ENCODE measurements at places on chromosomes 3 and 15. TPM values are rescaled to one million over a fixed set of nuclear protein-coding genes. Genes with fewer than 3 reads are reported as not detected.

DNA sequence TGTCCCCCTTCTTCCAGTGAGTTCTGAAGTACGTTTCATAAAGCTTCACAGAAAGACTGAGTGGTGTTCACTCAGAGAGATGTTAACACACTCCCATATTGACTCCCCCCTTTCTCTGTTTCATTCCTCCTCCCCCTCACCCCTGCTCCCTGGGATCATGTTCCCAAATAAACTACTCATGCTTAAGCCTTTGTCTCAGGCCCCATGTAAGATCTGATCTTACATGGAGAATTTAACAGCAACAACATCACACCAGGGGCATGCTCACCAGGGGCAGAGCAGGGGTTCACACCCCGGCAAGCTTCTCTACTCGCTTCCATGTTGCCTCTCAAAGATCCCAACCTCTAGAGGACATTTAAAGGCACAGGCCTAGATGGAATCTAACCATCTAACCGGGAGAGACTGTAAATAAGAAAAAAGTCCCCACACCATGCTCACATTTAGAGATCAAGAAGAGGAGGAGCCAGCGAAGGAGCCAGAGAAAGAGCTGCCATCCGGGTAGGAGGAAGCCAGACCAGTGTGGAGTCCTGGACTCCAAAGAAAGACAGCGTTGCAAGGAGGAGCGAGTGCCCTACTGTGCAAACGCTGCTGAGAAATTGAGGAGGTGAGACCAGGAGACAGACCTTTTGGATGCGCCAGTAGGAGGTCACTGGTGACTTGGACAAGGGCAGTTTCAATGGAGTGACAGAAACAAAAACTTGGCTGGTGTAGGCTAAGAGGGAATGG lies 21.4 kb upstream of the SRP14 start:
- DNase-seq = no peak

CPNE9 gene
- total RNA-seq = 7.8 TPM

- DNase-seq = no peak
These were observed 78.4 kb upstream of the LRTM1 start for GRCh38 chr3:55006244-55006676.

- DNase-seq = no peak
These were observed 10.0 kb downstream of the PRKCI start for GRCh38 chr3:170232266-170232665.

GRCh38 chr3:61882253-61882652 lies 320.9 kb downstream of the PTPRG start:
- DNase-seq = no peak

DNA sequence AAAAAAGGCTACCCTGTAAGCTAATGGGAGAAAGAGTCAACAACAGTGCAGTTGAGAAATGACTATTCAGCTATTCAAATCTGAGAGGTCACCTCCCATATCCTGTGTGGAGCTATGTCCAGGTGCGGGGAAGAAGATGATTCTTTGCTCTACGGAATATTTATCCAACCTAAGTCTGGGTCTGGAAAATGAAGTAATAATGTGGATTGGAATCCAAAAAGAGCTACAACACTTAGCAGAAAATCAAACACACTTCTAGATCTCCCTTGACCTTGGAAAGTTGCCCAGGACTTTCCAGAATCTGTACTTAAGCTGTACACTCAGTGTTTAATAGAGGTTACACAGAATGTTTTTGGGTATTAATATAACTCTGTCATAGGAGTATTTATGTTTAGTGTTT lies 251.9 kb downstream of the NAALADL2 start:
- no peak for DNase-seq

TEX55 gene
- 0.27 TPM for total RNA-seq

ITGA11 gene
- total RNA-seq = 0.03 TPM

DNA sequence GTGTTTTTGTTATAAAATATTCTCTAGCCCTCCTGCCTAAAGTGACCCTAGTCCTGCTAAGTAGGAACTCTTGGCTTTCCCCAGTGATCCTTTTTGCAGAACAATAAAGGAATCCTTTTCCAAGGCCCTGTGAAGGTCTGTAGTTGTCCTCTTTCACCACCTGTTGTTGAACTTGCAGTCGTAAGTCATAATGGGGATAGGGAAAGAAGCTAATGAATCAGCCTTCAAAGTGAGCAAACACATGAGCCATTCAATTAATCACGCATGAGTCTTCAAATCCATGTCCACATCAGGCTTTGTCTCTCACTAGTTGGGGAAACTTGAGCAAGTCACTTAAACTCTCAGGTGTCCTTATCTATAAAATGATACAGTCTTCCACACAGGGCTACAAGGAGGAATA lies 27.6 kb downstream of the ZNF860 start:
- no peak for DNase-seq

Measured in GM23338 (cell line).